ENCODE measurements at places on chromosomes 13 and 19.

- no peak for DNase-seq
Measured at GRCh38 chr13:93169980-93170379, 56.6 kb upstream of the GPC6 start.

DNA sequence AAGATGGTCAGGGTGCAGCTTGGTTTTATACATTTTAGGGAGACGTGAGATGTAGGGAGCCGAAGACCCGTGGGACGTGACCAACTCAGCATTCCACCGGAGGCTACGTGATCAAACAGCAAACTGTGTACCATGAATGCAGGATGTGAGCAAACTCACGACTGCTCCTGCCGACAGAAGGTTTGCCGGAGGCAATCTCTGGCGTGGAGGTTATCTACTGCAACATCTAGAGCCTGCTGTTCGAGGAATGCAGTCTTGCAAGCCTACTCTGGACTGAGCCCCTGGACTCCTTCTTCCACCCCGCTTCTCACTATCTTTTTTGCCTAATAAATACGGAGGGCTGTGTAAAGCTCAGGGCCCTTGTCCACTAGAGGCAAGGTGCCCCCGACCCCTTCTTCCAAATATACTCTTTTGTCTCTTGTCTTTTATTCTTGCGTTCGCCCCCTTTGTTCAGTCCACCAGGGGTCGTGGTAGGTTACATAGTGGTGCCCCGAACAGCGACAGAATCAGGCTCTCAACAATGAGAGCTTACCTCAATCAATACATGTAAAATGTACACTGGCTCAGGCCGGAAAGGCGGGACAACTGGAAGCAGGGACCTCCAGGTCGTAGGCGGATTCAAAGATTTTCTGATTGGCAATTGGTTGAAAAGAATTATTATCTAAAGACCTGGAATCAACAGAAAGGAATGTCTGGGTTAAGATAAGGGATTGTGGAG lies 8.9 kb upstream of the OR1I1 start:
- DNase-seq, result no peak

DNA sequence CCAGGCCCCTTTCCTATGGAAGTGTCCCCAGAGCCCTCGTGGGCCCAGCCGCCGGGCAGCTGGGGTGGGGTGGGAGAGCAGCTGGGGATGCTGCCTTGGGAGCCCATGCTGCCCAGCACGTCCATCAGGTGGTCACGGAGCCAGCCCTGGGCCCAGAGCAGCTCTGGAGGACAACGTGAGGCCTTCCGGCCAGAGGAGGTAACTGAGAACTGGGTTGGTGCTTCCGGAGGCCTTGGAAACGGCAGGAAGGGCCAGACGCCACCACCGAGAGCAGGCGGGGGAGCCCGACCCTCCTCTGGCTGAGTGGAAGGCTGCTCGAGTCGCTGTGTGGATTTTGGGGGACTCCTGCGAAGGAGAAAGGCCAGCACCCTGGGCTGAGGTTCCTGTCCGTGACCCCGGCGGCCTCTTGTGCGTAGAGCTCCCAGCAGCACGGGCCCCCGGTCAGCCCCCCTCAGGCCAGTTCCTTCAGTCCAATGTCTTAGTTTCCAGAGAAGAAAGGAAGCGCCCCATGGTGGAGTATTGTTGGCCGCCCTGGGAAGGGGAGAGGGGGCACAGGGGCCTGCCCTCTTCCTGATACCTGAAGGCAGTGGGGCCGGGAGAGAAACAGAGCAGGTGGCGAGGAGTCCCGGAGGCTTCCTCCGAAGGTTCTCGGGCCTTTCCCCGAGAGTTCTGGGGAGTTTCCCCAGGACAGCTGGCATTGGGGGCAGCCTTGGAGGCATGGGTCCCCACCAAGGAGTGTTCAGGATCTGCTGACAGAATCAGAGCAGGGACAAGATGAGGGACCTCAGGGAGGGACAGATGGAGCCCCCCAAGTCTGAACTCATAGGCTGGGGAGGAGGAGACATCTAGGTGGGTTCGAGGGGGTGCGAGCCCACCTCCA lies 68.8 kb downstream of the MLLT1 start:
- DNase-seq, result no peak

DNA sequence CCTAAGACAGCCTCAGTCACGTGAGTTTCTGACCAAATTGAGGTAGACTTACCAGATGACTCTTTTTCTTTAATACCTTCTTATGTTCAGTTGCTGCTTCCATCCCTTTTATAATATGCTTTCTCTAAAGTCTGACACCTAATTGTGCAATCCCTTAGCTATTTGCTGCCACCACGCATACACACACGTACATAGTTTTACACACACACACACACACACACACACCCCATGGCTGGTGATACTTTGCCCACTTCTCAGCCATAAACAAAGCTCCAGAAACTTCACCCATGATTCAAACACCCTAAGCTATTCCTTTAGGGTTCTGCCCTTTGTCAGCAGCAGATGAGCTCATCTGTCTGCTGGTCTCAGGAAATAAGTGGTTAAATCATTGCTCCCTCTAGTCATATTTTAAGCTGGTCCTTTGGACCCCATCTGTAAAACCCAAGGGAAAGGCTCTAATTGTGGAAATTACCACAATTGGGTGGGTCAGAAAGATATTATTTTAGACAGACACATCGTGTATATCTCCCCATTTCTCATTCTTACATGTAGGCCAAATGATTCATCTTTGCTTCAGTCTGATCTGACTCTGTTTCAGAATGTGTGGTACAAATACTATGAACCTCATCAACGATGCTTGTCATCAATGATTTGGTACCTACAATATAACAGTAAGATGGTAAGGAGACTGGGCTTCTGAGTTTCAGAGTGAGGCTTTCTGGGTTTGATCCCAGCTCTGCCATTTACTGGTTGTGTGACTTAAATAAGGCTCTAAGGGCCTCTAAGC lies 69.2 kb downstream of the NALCN start:
- DNase-seq, result no peak

DNA sequence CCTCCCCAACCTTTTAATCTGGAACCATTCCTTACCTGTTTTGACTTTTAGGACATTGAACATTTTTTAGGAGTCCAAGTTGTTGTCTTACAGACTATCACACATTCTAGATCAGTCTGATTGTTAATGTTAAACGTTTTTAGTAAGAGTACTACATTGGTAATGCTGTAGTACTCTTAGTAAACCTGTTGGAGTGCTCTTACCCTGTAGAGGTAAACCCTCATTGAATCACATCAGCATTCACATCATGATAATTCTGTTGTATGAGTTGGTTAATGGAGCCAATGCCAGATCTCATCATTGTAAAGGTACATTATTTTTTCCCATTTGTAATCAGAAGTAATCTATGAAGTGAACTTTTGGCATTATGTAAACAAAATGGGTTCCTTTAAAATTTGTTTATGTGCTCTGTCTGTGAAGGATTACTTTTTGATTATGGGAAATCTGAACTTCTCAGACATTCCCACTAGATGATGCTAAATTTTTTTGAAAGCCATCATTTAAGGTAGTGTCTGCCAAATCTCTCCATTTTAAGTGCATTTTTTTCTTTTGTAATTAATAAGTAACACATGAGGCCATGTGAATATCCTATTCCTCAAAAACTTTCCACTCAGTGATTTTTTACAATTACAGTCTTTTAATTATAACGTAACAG lies 55.2 kb downstream of the VWA8 start:
- no peak for DNase-seq

DNA sequence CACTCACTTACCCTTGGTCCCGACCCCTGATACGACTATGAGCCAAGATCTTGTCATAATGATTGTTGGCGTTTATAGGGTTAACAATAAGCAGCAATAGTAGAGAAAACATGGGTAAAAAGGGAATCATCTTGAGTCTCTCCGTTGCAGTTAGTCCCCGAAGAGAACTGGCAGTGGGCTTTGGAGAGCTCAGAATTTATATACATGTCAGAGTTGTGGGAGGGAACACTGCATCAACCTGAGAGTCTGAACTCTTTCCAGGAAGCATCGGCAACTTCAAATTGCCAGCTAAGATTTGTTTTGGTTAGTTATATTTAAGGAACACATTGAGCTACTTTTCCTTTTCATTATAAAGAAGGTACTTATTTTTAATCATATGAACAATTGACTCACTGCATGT lies at the start of gene POSTN:
POSTN (minus strand) TSS at position 172 of the 400 bp plus-strand sequence; CDS start at position 130, 42 bp downstream.
- no peak for DNase-seq

GRCh38 chr13:103948426-103948825 lies 882.2 kb upstream of the SLC10A2 start:
- no peak for DNase-seq

- DNase-seq, result no peak
Measured at GRCh38 chr13:20567881-20568528, 1.0 kb downstream of the IFT88 start.

- DNase-seq, result no peak
Measured at GRCh38 chr19:1259876-1260748, 9.0 kb upstream of the CIRBP start.

DNA sequence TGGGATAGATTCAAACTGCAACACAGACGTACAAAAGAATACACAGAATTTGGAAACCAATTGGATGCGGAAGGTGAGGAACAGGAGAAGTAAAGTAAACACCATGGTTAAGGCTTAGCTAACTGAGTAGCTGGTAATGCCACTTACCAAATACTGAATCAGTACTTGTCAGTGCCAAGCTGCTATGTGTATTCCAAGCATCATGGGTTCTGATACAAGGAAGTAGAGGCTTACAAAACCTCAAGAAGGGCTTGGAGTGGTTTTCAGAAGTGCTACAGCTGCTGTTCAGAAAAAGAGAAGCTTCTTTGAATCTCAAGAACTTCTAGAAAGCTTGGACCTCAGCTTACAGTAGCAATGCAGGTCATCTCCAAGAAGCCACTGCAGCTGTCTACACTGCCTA lies 35.9 kb upstream of the DCT start:
- DNase-seq, result no peak

- DNase-seq, result no peak
Measured at GRCh38 chr13:21322327-21322965, 136.7 kb downstream of the ZDHHC20 start.

- no peak for DNase-seq
Measured at GRCh38 chr13:41809962-41810361, 150.9 kb downstream of the VWA8 start.

DNA sequence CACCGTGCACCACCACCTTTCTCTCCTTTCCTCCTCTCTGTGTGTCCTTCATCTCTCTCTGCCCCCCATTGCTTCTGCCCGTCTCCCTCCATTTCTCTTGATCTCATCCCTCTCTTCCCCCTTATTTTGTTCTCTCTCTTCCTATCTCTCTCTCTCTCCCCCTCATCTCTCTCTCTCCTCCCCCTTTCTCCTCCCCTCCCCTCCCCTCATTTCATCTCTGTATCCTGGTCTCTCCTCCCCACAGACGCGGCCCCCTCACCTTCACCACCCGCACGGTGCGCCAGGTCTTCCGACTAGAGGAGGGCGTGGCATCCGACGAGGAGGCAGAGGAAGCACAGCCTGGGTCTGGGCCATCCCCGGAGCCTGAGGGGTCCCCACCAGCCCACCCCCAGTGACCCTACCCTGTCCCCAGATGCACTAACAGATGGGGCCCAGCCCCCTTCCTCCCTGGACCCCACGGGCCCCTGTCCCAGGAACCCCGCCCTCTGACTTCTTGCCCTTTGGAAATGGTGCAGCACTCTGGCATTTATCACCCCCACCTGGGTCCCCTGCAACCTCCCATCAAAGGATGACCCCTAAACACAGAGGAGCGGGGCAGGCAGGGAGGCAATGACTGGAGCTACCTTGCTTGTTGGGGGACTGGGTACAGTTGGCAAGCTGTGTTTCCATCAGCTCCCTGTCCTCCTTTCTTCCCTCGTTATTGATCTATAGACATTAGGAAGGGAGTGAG lies 19.6 kb downstream of the KCNC3 start:
- no peak for DNase-seq

- no peak for DNase-seq
Measured at GRCh38 chr13:43388282-43389034, 365.1 kb downstream of the DNAJC15 start.

DNA sequence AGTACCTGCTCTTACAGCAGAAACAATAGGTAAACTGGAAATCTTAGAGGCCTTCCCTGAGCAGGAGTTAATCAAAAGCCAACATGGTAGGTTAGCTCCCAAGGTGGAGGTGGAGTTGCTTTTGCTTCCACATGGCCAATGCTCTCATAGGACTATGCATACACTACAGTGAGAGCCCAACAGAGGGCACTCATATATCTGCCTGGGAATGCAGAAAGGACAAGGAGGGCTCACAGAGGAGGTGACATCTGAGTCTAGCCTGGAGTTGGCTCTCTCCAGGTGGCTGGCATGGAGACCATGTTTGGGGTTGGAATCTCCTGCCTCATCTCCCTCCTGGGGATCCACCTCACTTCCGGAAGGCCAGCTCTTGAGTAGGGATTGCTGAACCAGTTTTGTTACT lies 34.6 kb downstream of the ATP8A2 start:
- no peak for DNase-seq

- no peak for DNase-seq
Measured at GRCh38 chr13:101535192-101535746, 82.8 kb downstream of the ITGBL1 start.

GRCh38 chr19:17405250-17406045 lies at the start of gene BST2:
Gene BST2, minus strand, starts transcription at chr19:17405630. Its CDS starts 55 bp downstream, at chr19:17405575.
- DNase-seq, result peak; percentile 14

GRCh38 chr19:39372047-39372802 lies 18.7 kb downstream of the PAF1 start:
- DNase-seq, result peak; percentile 54

DNA sequence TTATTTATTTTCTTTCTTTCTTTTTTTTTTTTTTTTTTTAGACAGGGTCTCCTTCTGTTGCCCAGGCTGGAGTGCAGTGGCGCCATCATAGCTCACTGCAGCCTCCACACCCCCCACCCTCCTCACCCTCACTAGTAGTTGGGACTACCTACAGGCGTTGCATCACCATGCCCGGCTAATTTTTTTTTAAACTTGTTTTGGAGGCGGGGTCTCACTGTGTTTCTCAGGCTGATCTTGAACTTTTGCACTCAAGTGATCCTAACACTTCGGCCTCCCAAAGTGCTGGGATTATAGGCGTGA lies 33.6 kb downstream of the GJA3 start:
- no peak for DNase-seq

- DNase-seq, result no peak
Measured at GRCh38 chr13:46672338-46673090, 119.5 kb downstream of the LRCH1 start.

DNA sequence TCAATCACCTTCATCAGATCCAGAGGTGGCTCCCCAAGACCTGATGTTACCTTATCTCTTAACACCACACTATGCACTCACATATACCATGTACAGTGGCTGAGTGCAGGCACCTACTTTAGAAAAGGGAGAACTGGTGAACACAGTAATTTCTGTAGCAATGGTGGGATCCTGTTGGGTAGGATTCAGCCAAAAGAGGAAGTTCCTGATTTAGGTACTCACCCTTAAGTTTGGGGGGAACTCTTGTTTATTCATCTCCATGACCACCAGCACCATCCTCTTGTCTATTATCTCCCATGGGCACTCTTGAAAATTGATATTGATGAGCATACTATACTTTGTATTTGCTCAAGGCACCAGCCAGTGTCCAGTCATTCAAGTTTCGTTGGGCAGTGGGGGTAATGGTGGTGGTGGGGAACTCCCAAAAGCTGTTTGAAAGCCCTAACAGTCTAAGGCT lies 324.4 kb downstream of the LMO7 start:
- DNase-seq, result no peak

DNA sequence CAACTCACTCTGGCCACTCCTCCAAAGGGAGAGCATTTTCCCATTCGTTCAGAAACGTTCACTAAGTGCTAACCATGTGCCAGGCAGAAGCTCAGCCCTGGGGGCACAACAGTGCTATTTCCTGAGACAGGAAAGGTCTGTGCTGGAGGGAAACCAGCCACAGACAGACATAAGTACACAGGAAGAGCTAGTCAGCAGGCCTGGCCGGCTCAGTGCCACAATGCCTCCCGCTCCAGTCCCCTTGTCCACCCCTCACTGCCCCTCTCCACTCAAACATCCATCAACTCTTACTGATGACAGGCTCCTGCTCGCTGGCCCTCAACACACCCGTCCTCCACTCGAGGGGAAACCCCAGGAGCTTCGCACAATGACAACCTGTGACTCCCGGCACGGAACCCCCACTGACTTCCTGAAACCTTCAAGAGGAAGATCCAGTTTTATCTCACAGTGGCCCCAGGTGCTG lies 11.3 kb upstream of the PLA2G4C start:
- DNase-seq, result no peak
